ENCODE measurements at places on chromosomes 3 and 15.

DNA sequence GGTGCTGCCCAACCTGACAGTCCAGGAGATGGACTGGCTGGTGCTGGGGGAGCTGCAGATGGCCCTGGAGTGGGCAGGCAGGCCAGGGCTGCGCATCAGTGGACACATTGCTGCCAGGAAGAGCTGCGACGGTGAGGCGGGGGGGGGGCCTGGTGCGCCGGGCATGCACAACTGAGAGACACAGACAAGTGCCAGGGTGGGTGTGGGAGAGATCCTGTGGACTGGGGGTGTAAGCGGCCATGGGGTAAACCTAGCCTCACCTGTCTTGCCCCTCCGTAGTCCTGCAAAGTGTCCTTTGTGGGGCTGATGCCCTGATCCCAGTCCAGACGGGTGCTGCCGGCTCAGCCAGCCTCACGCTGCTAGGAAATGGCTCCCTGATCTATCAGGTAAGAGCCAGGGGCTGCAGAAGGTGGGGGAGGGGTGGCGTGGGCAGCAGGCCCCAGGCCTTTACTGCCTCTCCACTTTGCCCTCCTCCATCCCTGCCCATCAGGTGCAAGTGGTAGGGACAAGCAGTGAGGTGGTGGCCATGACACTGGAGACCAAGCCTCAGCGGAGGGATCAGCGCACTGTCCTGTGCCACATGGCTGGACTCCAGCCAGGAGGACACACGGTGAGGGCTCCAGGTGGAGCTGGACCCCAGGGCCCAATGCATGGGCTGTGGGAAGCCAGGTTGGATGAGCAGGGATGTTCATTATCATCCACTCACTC lies 3.3 kb downstream of the CHRD start:
- no peak for DNase-seq

- no peak for DNase-seq
Observed at GRCh38 chr15:88651971-88652370, 13.2 kb downstream of the ISG20 start.

GRCh38 chr3:166462891-166463470 lies 625.8 kb upstream of the BCHE start:
- no peak for DNase-seq

- DNase-seq = no peak
Observed at GRCh38 chr3:117600112-117600511, 890.5 kb downstream of the TUSC7 start.

DNA sequence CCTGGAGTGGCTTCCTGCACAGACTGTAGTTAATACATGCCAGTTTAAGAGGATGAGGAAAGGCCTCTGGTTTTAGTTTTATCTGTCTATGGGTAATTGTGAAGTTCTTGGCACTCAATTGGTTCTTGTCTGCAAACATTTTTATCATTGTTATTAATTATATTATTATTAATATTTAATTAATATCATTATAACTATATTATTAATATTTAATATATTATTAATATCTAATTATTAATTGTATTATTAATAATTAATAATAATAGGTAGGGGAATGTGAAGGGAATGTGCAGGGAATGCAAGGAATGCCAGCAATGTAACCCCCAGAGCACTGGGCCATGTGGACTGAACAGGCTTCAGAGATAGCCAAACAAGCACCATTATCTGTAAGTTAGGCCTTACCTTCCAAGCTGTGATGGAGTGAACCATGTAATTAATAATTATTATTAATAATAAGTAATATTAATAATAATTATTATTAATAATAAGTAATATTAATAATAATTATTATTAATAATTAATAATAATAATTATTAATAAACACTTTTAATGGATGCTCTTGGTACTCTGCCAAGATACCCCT lies 79.8 kb upstream of the NMNAT3 start:
- DNase-seq = no peak

GRCh38 chr3:141769221-141769894 lies 6.2 kb downstream of the GRK7 start:
- DNase-seq = no peak

DNA sequence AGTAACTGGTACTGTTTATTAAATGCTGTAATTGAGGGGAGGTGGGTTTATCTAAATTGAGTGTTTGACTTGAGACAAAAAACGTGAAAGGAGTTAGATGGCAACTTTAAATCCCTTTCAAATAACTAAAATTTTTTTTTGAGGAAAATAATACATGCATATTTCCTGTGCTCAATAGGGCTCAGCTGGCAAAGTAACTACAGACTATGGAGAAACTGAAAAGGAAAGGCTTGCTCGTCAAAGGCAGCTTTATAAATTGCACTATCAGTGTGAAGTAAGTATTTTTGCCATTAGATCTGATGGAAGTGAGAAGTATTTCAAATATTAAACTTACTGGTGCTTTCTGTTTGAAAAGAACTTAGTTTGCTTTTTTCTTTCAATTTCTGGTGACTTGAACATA lies 72.2 kb downstream of the DZIP3 start:
- DNase-seq = no peak

DNA sequence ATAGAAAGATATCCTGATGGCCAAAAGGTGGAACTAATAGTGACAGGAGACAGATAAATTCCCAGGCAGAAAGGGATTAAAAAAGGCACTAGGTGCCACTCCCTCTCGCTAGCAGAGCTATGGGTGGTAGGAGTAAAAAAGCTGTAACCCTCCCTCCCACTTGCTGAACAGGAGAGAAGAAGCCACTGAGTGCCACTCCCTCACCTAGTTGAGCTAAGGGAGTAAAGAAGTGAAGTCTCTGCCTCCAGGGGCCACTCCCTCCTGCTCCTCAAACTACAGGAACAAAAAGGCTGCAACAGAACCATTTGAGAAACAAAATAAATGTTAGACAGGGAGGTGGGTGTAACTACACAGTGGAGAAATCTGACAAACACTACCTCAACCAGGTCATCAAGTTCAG lies 276.2 kb upstream of the EPHA6 start:
- no peak for DNase-seq

DNA sequence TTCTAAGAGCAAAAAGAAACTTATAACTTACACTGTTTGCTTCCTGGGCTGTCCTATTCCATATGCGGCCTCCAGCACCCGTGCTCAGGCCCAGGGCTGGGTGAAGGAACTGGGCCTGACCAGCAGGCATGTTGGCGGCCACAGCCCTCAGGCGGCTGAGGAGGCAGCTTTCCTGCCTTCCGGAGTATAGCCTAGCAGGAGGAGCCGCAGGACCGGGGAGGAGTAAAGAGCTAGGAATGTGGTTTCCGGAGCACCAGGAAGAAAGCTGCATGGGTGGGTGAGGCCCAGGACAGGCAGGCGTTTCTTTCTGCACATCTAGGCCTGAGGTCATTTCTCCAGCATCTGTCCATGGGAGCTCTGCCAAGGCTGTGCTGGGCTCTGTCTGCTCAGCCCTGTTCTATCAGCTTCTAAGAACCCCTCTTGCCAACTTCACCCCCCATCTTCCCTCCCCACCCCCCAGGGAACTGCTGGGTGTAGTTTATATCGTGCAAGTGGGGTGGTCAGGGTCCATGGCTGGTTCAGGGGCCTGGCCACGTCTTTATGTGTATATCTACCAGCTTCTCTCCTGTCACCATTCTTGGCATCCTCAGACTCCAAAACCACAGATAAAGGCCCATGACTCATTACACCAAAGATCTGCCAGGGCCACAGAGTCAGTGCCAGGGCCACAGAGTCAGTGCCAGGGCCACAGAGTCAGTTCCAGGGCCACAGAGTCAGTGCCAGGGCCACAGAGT lies 7.8 kb upstream of the KIF7 start:
- no peak for DNase-seq

DNA sequence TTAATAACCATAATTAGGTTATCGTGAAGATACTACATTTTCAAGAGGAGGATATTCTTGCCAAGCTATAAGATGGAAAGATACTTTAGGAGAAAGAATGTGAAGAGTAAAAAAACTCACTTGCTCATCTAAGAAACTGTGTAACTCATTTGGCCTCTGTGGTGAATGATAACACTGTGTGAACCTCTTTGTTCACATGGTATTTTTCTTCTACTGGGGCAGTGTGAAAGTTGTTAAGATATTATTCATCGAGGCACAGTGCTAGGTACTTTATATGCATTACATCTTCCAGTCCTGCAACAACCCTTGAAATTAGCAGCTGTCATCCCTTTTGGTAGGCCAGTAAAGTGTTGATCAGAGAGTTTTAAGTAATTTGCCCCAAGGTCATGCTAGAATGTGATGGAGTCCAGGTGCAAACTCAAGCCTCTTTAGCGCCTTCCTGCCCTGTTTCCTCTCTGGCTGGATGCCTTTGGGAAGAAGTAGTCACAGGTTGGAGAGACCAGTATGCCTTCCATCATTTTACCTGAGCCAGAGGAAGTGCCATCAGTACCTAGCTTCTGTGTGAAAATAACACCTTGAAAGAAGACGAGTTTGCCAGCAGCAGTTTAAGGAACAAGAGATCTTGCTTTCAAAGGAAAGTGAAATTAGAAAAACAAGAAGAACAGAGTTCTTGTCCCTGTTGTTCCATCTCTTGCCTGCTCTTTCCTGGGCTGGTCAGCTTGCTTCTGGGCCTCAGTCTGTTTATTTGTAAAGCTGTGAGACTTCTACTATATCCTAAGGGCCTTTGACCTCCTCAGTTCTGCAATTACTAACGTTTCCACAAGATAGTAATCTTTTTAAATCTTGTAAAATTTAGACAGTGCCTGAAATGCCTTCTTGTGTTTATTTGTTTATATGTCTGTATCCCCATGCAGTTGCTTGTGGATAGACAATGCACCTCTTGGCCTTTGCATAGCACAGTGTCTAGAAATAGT lies 179.3 kb downstream of the FNDC3B start:
- no peak for DNase-seq

GRCh38 chr15:78259232-78259631 lies 5.1 kb upstream of the DNAJA4 start:
- no peak for DNase-seq

- no peak for DNase-seq
Observed at GRCh38 chr15:66620341-66620740, 54.5 kb upstream of the LCTL start.

DNA sequence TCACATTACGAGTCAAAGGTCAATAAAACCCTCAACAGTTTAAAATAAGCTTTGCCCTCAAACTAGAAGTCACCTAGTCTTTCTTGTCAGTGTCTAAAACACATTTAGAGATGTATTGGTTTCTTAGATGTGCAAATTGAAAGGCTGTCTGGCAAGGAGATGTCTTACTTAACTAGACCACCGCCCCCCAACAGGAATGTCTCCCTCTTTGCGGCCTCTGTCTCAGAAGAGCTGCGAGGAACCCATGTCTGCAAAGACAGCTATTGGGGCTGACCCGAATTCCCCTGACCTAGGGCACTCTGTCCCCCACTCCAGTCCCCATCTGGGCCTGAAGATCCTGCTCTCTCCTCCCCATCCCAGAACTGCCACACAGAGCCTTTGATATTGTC lies 46.3 kb downstream of the ZIC4 start:
- no peak for DNase-seq

GRCh38 chr15:50953302-50953701 lies 44.8 kb downstream of the AP4E1 start:
- no peak for DNase-seq

- no peak for DNase-seq
Observed at GRCh38 chr3:138921316-138922292, 25.3 kb downstream of the FOXL2 start.

DNA sequence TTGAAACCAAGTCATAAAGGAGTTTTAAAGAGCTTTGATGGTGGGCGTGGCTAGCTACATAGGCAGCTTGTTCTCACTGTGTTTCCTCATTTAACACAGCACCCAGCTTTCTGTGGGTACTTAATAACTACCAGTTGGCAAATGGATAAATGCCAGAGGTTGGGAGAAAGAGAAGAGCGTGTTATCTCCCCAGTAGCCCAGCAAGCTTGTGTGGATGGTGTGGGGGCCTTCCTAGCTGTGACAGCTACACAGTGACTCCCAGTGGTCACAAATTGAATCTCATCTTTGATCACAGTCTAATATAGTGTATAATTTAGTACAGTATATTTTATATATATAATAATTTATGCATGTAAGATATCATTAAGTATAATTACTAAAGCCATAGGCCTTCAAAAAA lies 984.1 kb downstream of the EPHA3 start:
- no peak for DNase-seq

DNA sequence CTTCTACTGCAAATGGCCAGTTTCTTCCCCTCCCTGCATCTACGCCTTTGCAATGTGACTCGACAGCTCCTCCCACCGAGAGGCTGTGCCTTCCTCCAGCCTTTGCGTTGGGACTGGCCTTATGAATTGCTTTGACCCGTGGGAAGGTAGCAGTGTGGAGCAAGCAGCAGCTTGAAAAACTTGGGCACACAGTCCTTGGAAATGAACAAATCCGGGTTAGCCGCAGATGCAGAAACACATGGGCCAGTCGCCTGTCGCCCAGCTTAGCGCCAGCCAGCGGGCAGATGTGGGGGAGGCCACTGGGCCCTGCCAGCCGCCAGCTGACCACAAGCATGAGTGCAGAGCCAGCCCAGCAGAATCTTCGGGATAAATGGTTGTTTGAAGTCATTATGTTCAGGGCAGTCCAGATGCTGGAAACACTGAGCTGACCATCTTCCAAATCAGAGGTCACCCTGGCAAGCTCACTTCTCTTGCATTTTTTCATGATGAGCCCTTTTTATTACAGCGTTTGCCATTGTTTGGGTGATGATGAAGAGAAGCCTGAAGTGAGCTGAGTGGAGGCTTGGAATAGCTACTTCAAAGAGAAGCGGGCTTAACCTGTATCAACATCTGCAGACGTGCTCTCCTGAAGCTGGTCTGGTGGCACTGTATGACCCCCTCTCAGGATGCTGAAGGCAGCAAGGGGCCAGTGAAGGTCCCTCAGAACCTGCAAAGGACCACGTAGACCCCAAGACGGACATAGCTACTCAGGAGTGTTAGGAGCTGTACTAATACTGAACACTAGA lies 9.8 kb downstream of the SELENOS start:
- peak; percentile 16 for DNase-seq

- no peak for DNase-seq
Observed at GRCh38 chr3:87810452-87811016, 248.3 kb downstream of the CGGBP1 start.

- DNase-seq = no peak
Observed at GRCh38 chr3:134466331-134466730, 19.5 kb downstream of the ANAPC13 start.

GRCh38 chr3:71702131-71703024 lies 22.8 kb downstream of the EIF4E3 start:
- no peak for DNase-seq

DNA sequence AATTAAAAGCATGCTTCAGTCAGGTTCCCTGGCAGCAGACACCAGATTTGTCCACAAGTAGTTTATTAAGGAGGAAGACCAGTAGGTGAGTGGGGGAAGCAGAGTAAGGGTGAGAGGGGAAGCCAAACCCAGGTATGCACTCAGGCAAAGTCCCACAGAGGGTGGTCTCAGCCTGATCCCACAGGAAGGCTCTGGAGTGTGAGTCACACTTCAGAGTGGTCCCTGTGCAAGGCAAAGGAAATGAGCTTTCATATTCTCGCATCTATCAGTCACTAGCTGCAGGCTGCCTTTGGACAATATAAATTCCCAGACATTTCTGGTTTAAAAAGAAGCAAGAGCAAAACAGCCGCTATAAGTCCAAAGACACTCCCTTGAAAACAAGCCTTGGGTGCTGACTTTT lies 78.5 kb downstream of the TRANK1 start:
- DNase-seq = no peak

GRCh38 chr3:16945330-16945729 lies 60.6 kb downstream of the PLCL2 start:
- no peak for DNase-seq

- DNase-seq = no peak
Observed at GRCh38 chr3:32121137-32121536, 14.7 kb downstream of the GPD1L start.

GRCh38 chr15:26051761-26052675 lies 188.9 kb upstream of the ATP10A start:
- no peak for DNase-seq

- DNase-seq = no peak
Observed at GRCh38 chr3:139933766-139934165, 1.2 kb upstream of the CLSTN2 start.

Measured in hypothalamus (tissue), 51 donors.